ENCODE measurements at places on chromosomes 5 and 9.

DNA sequence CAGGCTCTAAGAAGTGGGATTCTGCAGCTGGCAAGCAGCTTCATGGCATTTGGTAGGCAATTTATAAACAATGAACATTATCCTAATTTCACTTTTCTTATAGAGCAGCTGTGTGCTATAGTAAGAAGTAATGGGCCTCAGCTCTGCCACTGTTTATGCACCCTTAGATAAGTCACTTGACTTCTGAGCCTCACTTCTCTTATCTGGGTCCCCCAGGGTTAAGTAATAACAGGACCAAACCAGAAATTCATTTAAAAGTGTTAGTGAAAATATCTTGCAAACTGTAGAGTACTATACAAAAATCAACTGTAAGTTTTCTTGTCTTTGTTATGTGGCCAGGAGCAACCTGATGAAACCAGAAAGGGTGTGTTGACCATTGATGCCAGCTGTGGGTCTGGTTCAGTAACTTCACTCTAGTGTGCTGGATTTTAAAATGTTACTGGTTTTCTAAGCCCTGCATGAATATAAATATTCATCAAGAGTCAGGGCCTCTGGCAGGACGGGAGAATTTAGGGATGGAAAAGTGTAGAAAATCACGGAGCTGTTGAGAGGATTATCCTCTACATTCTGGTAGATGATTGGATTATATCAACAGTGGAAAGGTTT lies 24.2 kb downstream of the TNFAIP8 start:
- no peak for DNase-seq

DNA sequence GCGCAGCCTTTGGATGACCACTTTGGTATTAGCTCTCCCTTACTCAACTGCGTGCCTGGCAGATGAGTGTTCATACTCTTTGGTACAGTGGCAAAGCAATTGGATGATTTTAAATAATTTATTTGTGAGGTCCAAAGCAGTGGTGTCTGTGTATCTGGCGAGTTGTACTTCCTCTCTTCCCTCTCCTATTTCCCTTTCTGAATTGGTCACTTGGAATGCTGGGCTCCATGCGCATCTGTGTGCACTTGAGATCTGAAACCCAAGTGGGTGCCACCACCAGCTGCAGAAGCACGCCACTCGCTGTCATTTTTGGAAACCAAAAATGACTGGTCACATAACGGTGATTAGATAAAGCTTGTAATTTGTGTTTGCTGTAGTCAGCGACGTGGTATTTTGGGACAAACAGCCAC lies 386.0 kb upstream of the KLF4 start:
- no peak for DNase-seq

GRCh38 chr5:80835128-80835527 lies 125.0 kb upstream of the RASGRF2 start:
- DNase-seq, result no peak

DNA sequence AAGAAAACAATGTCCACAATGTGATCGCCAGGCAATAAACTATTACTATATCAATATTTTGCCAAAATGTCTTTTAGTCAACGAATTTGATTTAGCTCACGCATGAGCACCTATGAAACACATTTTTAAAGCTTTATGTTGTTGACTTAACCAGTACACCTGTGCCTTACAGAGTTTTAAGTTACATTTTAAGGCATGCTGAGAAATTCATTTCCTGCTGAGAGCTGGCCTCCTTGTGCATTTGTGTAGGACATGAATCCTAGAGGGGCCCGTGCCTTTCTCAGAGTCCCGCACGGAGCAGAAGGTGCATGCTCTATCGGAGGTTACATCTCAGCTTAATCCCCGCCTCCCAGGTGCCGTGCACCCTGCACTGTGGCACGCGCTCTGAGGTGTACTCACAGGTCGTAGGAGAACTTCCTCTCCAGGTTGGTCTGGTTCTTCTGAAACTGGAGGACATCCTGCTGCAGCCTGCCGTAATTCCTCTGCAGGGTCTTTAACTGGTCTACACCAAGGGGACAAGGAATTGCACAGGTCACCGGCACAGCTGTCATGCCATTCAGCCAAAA lies 53.2 kb downstream of the GOLM1 start:
- no peak for DNase-seq

- no peak for DNase-seq
Observed at GRCh38 chr5:127962491-127962890, 121.1 kb upstream of the SLC12A2 start.

- peak; percentile 85 for DNase-seq
Observed at GRCh38 chr9:112793213-112793810, 42.8 kb downstream of the SNX30 start.

All from activated naive CD8-positive, alpha-beta T cell treated with anti-CD3 and anti-CD28 coated beads, Interleukin-2, amount 50 U/mL, for 24 hours (primary cell).